ENCODE measurements at places on chromosomes 3 and 15. TPM values are rescaled to one million over a fixed set of nuclear protein-coding genes. Genes with fewer than 3 reads are reported as not detected.

GRCh38 chr3:63441262-63441661 lies 163.2 kb downstream of the SYNPR start:
- no peak for DNase-seq

- DNase-seq: no peak
Observed at GRCh38 chr3:182608832-182609231, 184.5 kb upstream of the ATP11B start.

DNA sequence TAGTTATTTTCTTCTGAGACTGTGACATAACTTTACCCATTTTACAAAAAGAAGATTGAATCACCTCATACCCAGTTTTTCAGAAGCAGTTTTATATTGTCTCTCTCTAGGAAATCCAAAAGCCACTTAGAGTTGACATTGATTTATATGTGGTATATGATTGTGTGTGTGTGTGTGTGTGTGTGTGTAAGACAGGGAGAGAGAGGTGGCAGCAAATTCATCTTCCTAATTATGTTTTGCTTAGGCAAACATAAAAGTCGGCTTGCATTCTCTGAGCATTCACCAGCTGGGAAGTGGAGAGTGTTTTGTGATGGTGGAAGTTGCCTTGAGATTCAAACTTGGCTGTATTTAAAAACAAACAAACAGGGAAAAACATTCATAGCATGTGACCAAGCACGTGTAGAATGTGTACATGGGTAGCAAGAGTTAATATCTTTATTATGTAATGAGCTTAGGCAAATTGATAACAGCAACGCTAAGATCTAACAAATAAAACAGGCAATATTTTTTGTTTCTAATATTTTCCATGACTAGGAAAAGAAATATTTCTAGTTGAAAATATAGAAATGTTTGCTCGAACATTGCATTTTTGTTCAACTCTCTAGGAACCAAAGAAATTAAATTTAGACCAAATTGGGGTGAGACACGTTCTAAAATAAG lies 64.4 kb upstream of the IGF1R start:
- DNase-seq: no peak

- DNase-seq: no peak
Observed at GRCh38 chr15:43440721-43441281, 52.2 kb downstream of the TP53BP1 start.

Gene THAP10
- 5.6 TPM for total RNA-seq

DNA sequence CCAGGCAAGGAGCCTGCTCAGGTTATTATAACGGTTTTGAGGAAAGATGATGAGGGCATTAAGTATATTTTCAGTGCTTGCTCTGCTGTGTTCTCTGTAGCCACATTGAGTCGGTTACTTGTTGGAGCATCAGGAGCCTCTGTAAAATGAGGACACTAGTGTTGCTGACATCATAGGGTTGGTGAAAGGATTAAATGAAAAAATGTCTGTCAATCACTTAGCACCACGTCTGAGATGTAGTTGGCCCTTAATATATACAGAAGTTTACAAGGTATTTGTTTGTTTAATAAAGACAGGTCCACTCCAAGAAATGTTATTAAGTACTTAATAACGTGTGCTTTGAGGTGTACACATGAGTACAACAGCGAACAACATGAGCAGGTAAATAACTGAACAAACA lies 735 bp upstream of the SLC25A26 start:
- no peak for DNase-seq
